ENCODE measurements at places on chromosomes 11 and 22. TPM values are rescaled to one million over a fixed set of nuclear protein-coding genes. Genes with fewer than 3 reads are reported as not detected.

ZP1 gene
- not detected for total RNA-seq

- DNase-seq = no peak
These were observed 118.8 kb downstream of the NXPE2 start for GRCh38 chr11:114796954-114797721.

GRCh38 chr11:115501893-115502589 is 2.2 kb downstream of the CADM1 start:
- DNase-seq = no peak

GRCh38 chr11:45857961-45858474 is 10.7 kb downstream of the CRY2 start:
- peak; percentile 92 for DNase-seq

All from fibroblast of the aortic adventitia (primary cell).